ENCODE measurements at places on chromosomes 2 and 18.

- DNase-seq, result no peak
Measured at GRCh38 chr2:97844311-97844859, 131.0 kb downstream of the ZAP70 start.

DNA sequence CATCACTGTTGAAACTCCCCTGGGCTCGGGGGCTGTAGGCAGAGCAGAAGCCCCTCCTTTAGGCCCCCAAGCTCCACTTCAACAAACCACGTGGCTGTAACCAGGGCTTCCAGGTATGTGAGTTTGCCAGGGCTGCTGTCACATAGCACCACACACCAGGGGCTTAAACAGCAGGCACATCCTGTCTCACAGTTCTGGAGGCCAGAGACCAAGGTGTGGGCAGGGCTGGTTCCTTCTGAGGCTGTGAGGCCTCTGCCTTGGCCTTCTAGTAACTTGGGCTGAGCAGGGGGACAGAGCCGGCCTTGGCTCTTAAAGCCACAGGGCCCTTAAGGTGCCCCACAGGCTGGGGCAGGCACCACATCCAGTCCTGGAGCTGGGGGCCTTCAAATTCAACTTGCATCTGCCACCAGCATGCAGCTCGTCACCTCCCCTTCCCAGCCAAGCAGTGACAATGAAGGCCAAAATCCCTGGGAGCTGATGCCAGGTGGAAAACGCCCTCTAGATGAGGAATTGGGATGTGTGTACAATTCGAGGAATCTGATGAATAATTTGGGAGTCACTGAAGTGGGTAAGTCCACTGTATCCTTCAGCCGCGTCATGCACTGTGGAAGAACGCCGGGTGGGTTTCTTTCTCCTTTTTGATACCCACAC, 104.2 kb upstream of the ODC1 start:
- DNase-seq, result no peak

- no peak for DNase-seq
Measured at GRCh38 chr2:792687-793086, 115.5 kb upstream of the TMEM18 start.

- DNase-seq, result no peak
Measured at GRCh38 chr2:168678153-168678853, 124.1 kb upstream of the NOSTRIN start.

GRCh38 chr18:47331026-47331425, 79.6 kb upstream of the SKOR2 start:
- DNase-seq, result no peak

GRCh38 chr2:216632952-216633615, at the start of gene IGFBP2:
Gene IGFBP2 (plus strand): TSS chr2:216633420. CDS start chr2:216633524, 104 bp downstream.
- DNase-seq, result no peak

DNA sequence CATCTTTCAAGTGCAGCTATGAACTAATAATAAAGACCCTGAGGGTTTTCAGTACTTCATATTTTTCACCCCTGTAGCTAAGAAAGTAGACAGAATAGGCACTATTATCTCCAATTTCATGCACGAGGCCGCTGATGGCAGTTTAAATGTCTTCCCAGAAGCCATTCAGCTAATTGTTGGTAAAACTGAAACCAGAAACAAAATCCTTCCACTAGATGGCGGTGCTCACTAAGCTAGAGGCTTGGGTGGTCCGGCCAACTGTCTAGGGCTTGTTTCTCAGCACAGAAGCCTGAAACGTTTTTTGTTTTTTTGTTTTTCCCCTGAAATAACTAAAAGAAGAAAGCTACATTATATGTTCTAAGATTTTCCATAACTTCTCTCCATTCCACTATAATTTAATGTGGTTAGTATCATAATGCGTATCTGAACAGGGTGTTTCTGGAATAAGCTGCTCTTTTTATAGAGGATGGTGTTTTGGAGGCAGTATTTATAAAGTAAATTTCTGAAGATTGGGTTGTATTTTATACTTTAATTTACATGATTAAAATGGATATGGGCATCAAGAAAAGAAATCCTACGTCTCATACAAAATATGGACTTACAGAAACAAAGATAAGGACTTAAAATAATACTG, 159.4 kb downstream of the PIK3C3 start:
- DNase-seq, result no peak

- DNase-seq, result no peak
Measured at GRCh38 chr2:204225671-204226073, 289.1 kb downstream of the ICOS start.

- DNase-seq, result no peak
Measured at GRCh38 chr2:98805412-98806171, 74.7 kb upstream of the MGAT4A start.

- no peak for DNase-seq
Measured at GRCh38 chr2:85854166-85854509, 34.7 kb downstream of the ST3GAL5 start.

DNA sequence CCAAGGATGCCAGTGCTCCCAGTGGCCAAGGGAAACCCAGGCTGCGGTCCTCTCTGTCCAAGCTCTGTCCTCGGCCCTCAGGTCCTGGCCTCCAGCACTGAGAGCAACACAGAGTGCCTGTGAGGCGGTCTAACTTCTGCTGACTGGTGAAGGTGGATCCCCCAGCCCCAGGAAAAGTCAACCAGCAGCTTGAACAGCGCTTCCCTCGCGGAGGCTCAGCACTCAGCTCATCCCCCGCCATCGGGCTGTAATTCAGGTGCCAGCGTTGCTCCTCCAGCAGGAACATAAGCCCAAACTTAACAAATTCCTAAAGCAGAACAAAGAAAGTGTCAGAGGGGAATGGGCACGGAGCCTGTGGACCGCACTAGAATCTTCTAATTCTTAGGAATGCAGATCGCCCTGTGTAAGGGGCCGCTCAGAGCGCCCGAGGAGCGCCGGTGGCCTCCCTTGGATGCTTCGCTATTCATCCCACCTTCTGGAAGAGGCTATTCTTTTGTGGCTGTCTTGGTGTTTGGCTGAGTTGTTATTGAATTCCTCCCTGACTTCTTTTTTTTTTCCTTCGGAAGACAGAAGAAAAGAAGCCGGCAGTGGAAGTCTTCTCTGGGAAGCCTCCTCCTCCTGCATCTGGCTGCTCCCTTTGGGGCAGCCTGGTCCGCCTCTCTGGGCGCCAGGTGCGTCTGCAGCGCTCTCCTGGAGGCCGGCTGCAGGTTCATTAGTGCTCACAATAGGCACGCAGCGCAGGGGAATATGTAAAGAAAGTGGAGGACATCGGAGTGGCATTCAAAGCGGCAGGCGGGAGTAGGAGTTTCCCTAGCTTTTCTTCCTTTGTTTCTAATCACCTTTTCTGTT, 905.6 kb downstream of the TSN start:
- DNase-seq, result no peak

DNA sequence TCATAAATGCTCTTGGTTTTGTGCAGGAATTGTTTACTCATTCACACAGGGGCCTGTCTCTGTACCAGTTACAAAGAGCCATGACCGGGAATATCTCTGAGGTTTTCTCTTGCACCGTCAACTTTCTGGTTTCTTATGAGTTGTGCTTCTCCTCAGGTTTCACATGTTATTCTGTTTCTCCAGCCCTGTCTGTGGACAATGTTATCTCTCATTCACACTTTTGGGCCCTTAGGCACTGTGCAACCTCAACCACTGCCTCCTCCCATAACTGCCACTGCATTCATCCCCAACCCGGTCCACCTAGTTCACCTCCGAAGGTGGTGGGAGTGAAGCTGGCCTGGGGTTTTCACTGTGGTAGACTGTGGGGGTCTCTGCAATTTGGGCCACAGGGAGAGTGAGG, 22.5 kb upstream of the NEDD4L start:
- no peak for DNase-seq

- DNase-seq, result no peak
Measured at GRCh38 chr2:6222296-6222695, 530.1 kb downstream of the SOX11 start.

- DNase-seq, result no peak
Measured at GRCh38 chr2:85753525-85754312, at the start of gene ATOH8. Gene ATOH8 (plus strand): TSS chr2:85753991. CDS start chr2:85754190, 199 bp downstream.

GRCh38 chr2:16401761-16402300, 263.8 kb downstream of the CYRIA start:
- no peak for DNase-seq

DNA sequence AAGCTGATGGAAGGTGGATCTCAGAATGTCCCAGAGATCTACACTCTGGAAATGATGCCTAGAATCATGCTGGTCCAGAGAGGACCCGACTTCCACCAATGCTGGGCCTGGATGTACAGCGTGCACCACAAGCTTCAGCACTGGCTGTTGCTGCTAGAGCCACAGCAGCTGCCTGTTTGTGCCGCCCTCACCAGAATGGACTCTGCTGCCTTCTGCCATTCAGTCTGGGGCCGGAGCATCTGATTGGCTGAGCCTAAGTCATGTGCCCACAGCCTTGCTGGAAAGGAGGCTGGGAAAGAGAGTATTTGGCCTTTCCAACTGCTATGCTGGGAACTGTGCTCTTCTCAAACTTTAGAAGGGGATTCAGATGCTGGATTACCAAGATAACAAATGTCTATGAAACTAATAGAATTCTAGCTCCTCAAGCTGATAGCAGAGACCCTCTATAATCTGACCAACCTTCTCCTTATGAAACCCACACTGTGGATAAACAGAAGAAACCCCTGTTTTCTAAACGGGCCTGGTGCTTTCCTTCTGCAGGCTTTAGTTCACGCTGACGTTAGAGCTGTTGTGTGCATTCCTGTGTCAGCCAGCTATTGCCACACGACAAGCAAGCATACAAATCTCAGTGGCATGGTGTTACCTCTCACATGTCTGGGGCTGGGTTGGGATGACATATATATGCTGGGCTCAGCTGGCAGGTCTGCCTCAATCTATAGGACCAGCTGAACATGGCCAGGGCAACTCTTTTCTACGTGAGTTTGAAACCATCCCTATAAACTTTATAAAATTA, 4.1 kb upstream of the LOXHD1 start:
- no peak for DNase-seq

DNA sequence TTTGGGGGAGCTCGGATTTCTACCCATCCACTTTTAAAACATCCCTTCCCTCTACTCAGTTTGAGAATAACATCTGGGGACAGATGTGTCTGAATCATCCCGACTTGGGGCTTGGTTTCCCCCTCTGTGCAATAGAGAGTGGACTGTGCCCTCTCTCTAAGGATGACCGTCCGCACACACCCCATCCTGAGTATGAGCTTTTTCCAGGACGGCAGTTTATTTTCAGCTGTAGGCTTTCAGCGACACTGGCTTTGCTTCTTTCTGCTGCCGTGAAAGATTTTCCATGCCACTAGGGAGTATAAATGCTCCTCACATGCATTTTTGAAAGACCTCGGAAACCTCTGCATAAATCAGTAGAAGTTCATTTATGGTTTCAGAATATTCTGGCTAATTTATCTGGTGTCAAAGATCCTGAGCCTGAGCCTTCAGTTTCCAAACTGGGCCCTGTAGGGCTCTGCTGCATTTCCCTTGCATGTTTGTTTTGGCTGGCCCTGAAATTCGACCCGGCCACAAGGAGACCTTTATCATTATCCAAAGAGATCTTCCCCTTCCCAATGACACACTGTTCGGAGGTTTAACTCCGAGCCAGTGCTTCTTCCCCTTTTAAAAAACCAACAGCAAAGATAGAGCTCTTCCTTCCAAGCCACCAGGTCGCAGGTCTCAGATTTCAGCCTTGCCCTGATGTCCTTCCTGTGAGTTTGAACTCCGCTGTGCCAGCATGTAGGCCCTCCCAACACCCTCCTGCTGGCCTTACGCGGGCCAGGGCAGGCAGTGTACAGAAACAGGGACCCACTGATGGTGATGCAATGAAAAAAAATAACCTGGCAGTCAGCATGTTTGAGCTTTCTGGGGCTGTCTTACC, 53.3 kb downstream of the FECH start:
- DNase-seq, result no peak

GRCh38 chr2:144711084-144711483, 191.2 kb upstream of the ZEB2 start:
- no peak for DNase-seq

- DNase-seq, result no peak
Measured at GRCh38 chr2:66696374-66696773, 261.4 kb downstream of the MEIS1 start.

GRCh38 chr2:8799004-8799403, 38.4 kb downstream of the KIDINS220 start:
- no peak for DNase-seq

- DNase-seq, result no peak
Measured at GRCh38 chr18:10376731-10377130, 77.7 kb upstream of the APCDD1 start.

GRCh38 chr2:3611589-3611988, 16.7 kb downstream of the COLEC11 start:
- no peak for DNase-seq

DNA sequence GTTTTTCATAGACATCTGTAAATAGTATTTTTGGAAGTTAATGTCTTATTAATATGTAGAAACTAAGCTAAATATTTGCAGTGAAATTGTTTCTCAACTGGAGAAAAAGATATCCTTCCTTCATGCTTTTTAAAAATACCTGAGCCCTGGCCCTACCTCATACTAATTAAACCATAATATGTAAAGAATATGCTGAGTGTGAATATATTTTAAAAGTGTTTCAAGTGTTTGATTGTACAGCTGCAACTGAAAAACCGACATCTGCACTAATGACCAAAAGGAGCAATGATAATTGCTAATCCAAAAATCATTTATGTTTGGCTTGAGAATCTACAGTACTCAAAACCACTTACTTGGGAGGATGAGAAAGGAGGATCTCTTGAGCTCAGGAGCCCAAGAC, 156.7 kb downstream of the MBD5 start:
- DNase-seq, result no peak

DNA sequence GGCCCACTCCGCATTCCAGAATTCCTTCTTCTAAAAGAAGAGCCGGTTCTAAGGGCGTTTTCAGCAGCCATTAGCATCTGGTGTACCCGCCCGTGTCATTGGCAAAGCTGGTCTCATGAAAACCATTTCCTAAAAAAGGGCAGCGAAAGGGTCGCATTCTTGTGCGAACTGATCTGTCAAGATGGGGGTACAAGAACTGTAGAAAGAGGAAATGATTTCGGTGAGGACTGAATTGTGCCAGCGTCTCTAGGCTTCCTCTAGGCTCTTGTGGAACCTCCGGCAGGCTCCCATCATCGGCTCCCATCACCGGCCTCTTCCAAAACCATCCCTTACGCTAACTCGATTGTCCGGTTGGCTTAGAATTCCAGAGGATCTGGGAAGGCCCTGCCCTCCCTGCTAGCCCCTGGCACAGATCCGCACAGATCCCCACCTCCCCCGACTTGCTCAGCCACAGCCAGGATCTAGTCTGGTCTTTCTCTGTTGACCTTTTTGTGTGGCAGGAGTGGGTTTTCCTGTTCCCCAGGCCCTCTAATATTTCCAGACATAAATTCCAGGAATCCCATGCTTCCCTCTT, 1.3 kb downstream of the RAB31 start:
- DNase-seq, result no peak

- no peak for DNase-seq
Measured at GRCh38 chr2:96655526-96655925, 13.0 kb downstream of the FER1L5 start.

Measured in cortex of kidney (tissue), 1 donor.